ENCODE measurements at places on chromosomes 7 and 10.

DNA sequence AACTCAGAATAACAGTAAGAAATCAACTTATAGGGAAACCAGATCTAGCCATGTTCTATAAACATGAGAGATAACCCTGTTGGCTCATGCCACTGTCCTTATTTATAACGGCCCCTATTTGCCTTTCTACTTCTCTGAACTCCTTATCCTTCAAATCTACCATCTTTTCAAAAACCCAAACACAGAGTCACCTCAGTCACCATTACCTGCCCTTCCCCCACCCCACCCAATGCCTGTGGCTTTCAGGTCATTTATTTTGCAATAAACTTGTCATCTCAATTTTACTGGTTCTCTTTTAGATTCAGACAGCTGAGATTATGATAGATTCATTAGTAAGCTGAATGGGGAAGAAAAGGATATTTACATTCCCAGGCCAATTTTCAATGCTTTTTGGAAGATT lies 53.6 kb downstream of the KMT2C start:
- no peak for DNase-seq

DNA sequence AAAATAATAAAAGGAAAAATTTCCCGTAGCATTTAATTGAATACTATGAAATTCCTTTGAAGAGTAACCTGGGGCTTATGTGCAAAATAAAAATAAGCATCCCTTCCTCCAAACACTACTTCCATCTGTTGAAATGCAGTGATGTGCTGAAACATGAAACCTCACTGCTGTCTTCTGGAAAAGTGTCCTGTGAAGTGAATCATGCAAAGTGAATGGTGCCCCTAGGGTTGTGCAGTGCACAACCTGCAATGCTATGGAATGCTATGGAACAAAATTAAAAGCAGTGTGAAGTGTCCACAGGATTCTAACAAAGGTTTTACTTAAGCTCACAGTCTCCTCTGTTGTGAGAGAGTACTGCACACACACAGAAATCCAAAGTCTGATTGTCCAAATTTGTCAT lies 480.9 kb downstream of the ETV1 start:
- no peak for DNase-seq

- DNase-seq: no peak
Observed at GRCh38 chr7:125516194-125516593, 586.6 kb upstream of the POT1 start.

DNA sequence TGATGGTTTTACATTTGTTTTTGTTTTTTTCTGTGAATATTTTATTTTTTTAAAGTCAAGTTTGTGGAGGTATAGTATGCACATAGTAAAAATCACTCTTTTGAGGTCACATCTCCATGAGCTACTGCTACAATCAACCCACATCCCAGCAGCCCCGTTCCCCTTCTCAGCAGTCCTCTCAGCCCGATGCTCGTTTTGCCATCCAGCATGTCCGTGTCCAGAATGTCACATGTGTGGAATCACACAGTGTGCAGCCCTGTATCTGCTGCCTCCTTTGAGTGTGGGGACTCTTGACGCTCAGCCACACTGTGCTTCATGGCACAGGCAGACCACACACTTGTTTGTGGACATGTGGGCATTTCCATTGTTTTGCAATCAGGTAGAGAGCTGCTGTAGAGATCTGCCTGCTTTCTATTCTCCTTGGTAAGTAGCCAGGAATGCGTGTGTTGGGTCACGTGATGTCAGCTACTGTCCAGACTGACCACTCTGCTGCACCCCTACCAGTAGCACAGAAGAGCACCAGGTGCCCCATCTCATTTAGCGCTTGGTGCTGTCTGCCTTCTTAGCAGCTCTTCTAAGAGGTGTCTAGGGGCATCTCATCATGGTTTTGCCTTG lies 71.6 kb upstream of the CAMK2B start:
- DNase-seq: no peak

GRCh38 chr10:35546824-35547225 lies 58.3 kb upstream of the GJD4 start:
- DNase-seq: peak; percentile 86

- DNase-seq: no peak
Observed at GRCh38 chr10:96513305-96513697, 425 bp downstream of the TLL2 start.

DNA sequence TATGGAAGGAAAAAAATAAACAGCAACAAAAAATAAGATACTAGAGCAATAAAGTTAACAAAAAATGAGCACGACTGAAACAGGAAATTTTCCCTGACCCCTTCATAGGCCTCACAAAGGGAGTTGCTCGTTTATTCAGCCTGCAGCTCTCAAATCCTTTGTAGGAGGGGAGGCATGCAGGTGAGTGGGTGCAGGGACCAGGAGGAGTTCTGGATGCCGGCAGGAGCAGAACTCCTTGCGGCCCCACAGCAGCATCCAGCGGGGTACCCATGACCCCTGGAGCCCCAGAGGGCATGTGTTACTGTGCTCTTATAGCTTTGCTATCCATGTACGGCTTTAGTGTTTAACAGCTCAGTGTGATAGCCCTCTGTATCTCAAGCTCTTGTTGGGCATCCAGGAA lies 5.8 kb downstream of the TAS2R39 start:
- no peak for DNase-seq

DNA sequence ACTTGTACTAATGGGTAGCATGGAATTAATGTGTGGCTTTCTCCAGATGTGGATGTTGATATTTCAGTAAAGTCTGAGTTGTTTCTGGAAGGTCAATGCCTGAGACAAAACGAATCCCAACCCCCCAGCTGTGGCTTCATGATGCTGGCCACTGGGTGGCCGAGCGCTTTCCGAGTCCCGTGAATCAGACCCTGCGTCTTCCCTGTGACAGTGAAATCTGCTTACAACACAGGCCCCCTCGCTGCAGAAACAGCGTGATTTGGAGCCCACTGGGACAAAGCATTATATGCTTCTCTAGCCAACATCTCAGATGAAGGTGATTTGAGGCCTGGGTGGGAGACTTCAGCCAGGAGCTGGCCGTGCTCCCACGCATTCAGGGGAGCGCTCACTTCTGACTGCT lies 124.7 kb downstream of the WDR37 start:
- no peak for DNase-seq

DNA sequence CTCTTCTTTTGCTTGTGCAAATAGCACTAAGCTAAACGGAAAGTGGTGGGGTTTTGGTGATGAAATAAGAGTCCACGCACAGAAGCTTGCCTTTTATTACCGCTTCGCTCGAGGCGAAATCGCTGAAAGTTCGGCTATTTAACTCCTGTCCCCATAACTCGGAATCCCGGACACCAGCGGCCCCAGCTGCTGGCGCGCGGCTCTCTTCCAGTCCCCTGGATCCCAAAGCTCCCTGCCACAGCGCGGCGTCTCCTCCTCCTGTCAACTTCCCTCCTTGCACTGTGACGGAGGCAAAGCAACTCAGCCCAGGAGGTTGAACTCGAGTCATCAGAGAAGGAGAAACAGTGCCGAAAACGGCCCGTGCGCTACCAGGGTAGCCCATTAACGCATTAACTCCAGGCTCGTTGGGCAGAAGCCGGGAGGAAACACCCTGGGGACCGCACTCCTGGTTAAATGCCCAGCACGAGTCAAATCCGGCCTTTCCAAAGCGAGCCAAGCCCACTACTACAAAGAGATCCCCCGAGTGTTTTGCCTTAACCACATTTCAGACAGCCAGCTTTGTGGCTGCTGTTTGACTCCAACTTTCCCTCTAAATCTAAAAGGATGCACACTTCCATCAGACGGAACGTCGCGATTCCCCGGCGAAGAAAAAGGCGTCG lies 1.3 kb downstream of the SEMA3D start:
- DNase-seq: no peak

- DNase-seq: no peak
Observed at GRCh38 chr7:38574086-38574485, 57.1 kb downstream of the AMPH start.

DNA sequence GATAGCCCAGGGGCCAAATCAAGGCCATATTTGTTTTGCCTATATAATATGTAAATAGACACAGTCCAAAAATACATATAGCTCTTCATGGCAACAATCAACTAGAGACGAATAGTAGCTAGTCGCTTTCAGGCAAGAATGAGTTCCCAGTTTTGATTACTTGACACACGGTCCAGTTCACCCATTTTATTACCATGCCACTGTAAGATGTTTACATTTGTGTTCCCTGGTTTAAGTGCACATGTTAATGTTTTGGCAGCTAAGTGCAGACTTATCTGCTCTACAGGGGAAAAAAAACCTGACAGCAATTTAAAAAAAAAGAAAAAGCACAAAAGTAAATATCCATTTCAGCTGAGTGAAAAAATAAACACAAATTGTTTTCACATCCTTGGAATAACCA lies 213.1 kb downstream of the TPK1 start:
- DNase-seq: no peak

GRCh38 chr7:139654276-139655181 lies 123.3 kb downstream of the HIPK2 start:
- no peak for DNase-seq

- DNase-seq: no peak
Observed at GRCh38 chr7:77587272-77587671, 50.2 kb downstream of the PTPN12 start.

DNA sequence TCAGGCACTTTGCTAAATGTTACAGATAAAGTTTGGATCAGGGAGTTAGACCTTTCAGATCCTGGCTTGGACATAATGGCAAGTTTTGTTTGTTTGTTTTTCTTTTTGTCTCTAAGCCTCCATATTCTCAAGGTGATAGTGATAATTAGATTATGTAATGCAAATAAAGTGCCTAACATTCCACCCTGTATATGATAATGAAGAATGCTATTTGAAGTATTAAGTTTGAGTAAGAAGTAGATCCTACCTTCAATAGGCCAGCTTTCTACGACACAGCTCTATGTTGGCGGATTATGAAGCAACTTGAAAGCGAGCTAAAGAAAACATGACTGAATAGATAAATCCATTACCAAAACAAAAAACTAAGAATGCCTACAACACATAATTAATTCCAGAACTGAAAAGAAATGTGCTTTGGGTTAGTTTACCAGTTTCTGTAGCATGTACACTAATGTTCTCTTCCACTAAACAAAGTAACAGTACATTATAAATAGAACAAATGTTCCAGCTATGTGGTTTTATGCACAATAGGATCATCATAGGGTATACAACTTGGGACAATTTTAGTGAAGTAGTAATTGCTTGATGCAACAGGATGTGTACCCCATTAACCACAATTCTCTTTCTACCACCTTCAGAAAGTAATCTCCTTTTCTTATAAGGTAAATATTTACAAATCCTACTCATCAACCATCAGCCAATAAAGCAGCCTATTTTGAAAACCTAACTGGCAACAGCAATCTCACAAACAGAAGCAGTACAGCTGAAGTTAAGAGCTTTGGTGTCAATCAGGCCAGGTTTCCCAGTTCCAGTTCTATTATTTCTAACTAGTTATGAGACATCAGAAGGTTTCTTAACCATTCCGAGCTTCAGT lies 1.5 kb downstream of the SEM1 start:
- DNase-seq: no peak

GRCh38 chr7:31108097-31108657 lies 56.1 kb downstream of the ADCYAP1R1 start:
- DNase-seq: no peak

DNA sequence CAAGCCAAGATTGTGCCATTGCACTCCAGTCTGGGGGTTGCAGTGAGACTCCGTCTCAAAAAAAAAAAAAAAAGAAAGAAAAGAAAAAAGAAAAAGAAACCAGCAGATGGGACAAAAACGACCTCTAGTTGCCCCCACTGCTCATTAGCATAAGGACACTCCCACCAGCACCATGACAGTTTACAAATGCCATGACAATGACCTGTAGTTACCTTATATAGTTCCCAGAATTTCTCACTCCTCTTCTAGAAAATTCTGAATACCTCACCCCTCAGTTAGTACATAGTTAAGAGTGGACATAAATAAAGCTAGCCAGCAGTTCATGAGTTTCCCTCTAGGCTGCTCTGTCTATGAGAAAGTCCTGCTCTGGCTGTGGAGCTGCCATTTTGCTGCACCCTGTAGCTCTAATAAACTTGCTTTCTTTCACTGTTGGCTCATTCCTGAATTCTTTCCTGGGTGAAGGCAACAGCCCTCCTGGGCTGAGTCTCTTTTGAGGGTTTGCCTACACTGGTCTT lies 276.8 kb upstream of the AKR1E2 start:
- no peak for DNase-seq

DNA sequence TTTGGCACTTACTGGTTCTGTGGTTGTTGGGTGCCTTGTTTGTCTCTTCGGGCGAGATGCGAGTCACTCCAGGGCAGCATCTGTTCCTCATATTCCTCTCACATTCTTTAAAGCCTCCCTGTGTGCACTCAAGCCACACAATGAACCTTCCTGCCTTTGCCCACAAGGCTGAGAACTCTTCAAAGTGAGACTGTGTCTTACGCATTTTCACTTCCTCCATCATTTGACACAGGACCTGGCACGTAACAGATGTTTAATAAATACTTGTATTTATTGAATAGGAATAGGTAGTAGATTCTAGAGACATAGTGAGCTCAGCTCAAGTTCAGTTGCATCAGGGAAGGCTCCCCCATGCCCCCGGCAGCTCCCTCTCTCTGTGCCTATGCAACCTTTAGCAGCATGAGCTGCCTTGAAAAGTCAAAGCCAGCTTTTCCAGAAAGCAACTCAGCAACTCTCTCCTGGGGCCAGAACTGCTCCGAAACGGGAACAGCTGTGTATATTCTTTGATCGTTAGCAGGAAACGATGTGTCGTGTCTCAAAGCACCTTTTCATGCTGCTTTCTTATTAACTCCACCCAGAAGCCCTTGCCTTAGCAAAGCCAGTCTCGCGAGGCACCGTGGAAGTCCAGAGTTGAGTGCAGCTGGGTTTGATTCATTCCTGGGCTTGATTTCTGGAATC lies 97.5 kb downstream of the PFKFB3 start:
- DNase-seq: no peak

GRCh38 chr7:149708026-149708425 lies 65.4 kb downstream of the ZNF467 start:
- DNase-seq: no peak

DNA sequence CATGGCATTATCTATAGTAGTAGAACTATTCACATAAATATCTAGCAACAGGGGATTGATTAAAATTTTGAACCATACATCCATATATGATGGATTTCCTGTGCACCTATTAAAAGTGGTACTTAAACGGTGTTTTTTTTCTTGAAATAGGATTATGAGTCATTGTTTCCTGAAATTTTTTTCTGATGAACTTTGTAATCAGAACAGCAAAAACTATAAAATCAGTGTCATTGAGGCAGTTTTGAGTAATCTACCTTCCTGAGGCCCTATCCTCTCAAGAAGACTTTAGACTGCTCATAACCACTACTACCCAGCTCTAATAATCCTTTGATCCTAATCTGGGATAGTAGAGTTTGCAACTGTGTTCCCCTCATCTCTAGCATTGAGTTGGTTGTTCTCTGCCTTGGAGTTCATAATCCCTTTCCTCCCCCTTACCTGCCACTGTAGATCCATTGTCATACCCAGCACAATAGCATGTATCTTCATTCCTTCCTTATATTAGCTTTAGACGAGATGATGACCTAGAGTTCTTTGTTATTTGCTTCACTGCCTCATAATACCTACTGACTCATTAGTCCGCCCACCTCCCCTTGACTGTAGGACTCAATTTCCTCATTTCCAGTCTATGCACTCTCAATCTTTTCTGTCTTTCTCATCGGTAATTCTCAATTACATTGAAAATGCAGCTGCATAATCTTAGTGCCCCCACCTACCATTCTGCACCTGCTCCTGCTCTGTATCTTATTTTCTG lies 133.4 kb downstream of the LRRC4 start:
- DNase-seq: no peak
